ENCODE measurements at places on chromosomes 13 and 19.
A peak's percentile ranks its signal among the peaks of the same experiment; 100 is the strongest.

GRCh38 chr13:45362939-45363338 is 22.0 kb upstream of the TPT1 start:
- H3K36me3 ChIP-seq, result peaks cover 23% of the 10 kb centered on the region
- no peak overlapping the region for H3K27ac ChIP-seq
- H3K27me3 ChIP-seq, result no peaks in the 10 kb centered on the region
- H3K4me1 ChIP-seq, result peaks cover 46% of the 10 kb centered on the region

GRCh38 chr19:6540918-6541689 is 10.3 kb downstream of the TNFSF9 start:
- no peak overlapping the region for H3K4me3 ChIP-seq
- H3K4me1 ChIP-seq, result peaks cover 20% of the 10 kb centered on the region
- H3K27me3 ChIP-seq, result no peaks in the 10 kb centered on the region
- H3K36me3 ChIP-seq, result peaks cover 4% of the 10 kb centered on the region
- no peak for DNase-seq
- no peak overlapping the region for H3K27ac ChIP-seq

DNA sequence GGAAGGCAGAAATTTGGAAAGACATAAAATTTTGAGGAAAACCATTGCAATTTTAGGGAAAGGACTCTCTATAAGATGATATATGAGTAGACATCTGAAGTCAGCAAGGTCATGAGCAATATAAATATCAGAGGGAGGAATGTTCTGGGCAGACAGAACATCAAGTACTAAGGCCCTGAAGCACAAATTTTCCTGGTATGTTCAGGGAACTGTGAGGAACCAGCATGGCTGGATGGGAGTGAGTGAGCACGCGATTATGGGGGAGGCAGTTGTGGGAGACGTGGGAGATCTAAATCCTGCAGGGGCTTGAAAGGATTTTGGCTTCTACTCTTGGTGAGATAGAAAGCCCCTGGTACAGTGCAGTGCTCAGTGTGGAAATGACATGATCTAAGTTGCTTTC is 112.0 kb downstream of the TBC1D4 start:
- H3K27me3 ChIP-seq, result no peaks in the 10 kb centered on the region
- DNase-seq, result no peak
- no peak overlapping the region for H3K4me3 ChIP-seq
- H3K27ac ChIP-seq, result no peak overlapping the region

DNA sequence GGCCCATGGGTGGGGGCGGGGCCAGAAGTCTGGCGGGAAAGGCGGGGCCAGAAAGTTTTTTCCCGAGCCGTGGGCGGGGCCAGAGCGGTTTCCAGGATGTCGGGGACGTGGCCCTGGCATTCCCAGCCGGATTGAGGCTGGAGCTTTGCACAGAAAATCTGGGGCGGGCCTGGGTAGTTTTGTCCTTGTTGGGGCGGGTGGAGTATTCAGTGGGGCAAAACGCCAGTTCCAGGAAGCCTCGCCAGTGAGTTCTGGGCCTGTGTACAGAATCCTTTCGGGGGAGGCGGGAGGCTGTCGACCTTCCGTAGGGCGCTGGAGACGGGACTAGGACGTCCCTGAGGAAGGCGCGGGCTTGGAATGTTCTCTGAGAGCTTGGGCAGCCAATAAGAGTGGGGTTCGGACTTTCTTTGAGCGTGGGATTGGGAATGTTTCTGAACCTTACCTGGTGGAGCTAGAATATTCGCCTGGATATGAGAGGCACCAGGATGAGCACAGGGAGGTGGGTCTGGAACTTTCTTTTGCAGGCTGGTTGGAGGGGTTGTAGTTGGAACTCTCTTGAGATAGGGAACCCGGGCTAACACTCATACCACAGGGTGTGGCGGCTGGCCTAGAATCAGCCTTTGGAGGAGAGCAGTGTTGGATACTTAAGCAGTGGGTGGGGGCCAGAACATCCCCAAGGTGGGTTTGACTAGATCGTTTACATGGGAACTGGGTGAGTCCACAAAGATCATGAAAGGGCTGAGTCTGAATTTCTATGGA is 1.3 kb downstream of the CCDC9 start:
- H3K4me3 ChIP-seq, result peak overlapping the region; percentile 55
- DNase-seq, result peak; percentile 93
- H3K4me1 ChIP-seq, result peaks cover 21% of the 10 kb centered on the region
- peaks cover 45% of the 10 kb centered on the region for H3K36me3 ChIP-seq
- no peaks in the 10 kb centered on the region for H3K27me3 ChIP-seq
- H3K27ac ChIP-seq, result peak overlapping the region; percentile 97

GRCh38 chr13:111115965-111116521 is 933 bp downstream of the ARHGEF7 start:
- no peaks in the 10 kb centered on the region for H3K36me3 ChIP-seq
- no peak for DNase-seq
- peak overlapping the region; percentile 40 for H3K27ac ChIP-seq
- peaks cover 40% of the 10 kb centered on the region for H3K4me1 ChIP-seq

- H3K4me1 ChIP-seq, result peaks cover 18% of the 10 kb centered on the region
- no peak for DNase-seq
- no peaks in the 10 kb centered on the region for H3K36me3 ChIP-seq
- no peak overlapping the region for H3K4me3 ChIP-seq
These were observed 351.4 kb downstream of the KCNRG start for GRCh38 chr13:50366488-50367174.

DNA sequence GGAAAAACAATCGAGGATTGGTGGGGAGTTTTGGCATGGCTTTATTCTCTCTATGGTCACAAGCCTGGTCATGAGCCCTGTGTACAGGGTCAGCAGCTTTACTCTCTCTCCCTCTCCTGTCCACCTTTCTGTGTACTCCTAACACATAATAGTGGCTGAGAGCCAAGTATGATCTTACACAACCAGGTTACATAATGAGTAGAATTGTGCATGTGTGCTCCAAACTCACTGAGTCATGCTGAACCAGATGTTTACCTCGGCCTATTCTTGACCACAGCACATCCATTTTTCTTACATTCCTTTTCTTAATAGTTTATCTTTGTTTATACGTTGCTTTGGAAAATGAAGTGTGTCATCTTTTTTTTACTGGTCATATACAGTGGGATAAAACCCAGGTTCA is 53.1 kb downstream of the ZNF254 start:
- H3K36me3 ChIP-seq, result no peaks in the 10 kb centered on the region
- H3K27ac ChIP-seq, result no peak overlapping the region
- H3K4me3 ChIP-seq, result no peak overlapping the region
- no peaks in the 10 kb centered on the region for H3K27me3 ChIP-seq
- DNase-seq, result no peak

DNA sequence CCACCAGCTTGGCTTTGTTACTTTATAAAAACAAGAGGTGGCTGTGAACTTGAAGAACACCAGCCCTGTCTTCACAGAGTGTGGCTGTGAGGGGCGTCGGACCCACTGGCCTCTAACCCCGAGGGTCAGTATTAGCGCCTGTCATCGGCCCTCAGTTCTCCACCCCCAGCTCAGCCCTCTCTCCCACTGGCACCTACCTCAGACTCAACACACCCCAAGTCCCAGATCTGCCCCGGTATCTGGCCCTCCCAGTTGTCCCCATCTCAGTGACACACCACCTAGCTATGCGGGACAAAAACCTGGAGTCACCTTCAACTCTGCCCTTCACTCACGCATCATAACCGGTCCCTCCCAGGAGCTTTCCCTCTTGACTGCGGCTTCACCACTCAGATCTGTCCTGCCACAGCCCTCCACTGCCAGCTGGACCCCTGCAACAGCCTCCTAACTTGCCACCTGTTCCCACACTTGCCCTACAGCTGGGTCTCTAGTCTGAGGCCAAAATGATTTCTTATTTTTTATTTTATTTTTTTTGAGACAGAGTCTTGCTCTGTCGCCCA is 45.4 kb downstream of the PEPD start:
- no peaks in the 10 kb centered on the region for H3K36me3 ChIP-seq
- DNase-seq, result no peak
- no peaks in the 10 kb centered on the region for H3K4me1 ChIP-seq
- no peak overlapping the region for H3K27ac ChIP-seq
- no peak overlapping the region for H3K4me3 ChIP-seq
- H3K27me3 ChIP-seq, result no peaks in the 10 kb centered on the region

DNA sequence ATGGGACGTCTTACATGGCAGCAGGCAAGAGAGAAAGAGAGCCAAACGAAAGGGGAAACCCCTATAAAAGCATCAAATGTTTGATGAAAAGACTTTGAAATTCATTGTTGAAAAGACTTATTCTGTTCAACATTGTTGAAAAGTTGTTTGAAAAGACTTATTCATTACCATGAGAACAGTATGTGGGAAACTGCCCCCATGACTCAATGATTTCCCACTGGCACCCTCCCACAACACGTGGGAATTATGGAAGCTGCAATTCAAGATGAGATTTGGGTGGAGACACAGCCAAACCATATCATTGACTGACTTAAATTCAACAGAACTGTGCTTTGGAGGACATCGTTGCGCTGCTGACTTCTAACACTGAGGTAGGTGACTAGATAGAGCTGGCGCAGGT is 48.0 kb upstream of the RCBTB2 start:
- H3K4me1 ChIP-seq, result peaks cover 80% of the 10 kb centered on the region
- H3K27me3 ChIP-seq, result no peaks in the 10 kb centered on the region
- H3K27ac ChIP-seq, result peak overlapping the region; percentile 91

DNA sequence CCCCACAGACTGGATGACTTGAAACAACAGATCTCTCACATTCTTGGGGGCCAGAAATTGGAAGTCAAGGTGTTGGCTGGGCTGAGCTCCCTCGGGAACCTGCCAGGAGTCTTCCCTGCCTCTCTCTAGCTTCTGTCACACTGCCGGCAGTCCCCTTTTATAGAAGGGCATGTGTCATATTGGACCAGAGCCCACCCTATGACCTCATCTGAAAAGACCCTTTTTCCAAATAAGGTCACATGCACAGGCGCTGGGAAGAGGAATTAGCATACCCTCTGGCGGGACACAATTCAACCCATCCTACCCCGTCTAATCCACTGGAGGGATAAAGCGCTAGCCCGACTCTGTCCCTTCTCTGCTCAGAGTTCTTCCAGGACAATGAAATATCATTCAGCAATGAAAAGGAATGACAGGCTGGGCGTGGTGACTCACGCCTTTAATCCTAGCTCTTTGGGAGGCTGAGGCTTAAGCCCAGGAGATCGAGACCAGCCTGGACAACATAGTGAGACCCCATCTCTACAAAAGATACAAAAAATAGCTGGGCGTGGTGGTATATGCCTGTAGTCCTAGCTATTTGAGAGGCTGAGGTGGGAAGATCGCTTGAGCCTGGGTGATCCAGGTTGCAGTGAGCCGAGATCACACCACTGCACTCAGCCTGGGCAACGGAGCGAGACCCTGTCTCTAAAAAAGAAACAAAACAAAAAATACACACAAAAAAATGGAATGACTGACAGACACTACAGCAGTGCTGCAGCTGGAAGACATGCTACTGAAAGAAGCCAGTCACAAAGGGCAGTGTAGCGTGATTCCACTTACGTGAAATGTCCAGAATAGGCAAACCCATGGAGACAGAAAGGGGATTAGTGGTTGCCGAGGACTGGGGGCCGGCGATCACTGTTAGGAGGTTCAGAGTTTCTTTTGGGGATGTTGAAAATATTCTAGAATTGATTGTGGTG is 28.5 kb downstream of the MEIS3 start:
- no peaks in the 10 kb centered on the region for H3K36me3 ChIP-seq
- no peak for DNase-seq
- H3K4me3 ChIP-seq, result no peak overlapping the region
- H3K27me3 ChIP-seq, result no peaks in the 10 kb centered on the region
- H3K27ac ChIP-seq, result no peak overlapping the region

- H3K36me3 ChIP-seq, result no peaks in the 10 kb centered on the region
- no peak overlapping the region for H3K27ac ChIP-seq
- DNase-seq, result no peak
- no peak overlapping the region for H3K4me3 ChIP-seq
- H3K27me3 ChIP-seq, result no peaks in the 10 kb centered on the region
These were observed 507.4 kb upstream of the KLF12 start for GRCh38 chr13:74641586-74641985.

GRCh38 chr19:18233224-18233825 is 7.1 kb upstream of the PDE4C start:
- no peak overlapping the region for H3K27ac ChIP-seq
- H3K4me3 ChIP-seq, result no peak overlapping the region
- peaks cover 16% of the 10 kb centered on the region for H3K4me1 ChIP-seq
- H3K27me3 ChIP-seq, result no peaks in the 10 kb centered on the region
- no peak for DNase-seq
- H3K36me3 ChIP-seq, result no peaks in the 10 kb centered on the region

DNA sequence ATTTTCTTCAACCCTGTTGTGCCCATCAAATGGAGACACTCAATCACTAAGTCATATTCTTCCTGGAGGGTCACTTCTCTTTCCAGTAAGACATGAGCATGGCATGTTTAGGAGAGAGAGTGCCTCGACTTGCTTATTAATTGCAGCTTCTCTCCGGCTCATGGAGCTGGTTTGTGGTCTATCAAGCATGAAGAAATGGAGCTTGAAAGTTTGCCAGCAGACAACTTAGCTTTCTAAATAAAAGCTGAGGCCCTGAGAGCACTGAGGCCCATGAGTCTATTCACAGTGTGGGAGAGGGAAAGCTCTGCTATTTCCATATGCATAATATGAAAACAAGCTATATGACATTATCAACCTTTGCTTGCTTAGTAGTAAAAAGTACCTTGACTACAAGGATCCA is 378.5 kb downstream of the FGF9 start:
- DNase-seq, result no peak
- H3K4me3 ChIP-seq, result no peak overlapping the region
- H3K36me3 ChIP-seq, result no peaks in the 10 kb centered on the region
- H3K4me1 ChIP-seq, result peaks cover 9% of the 10 kb centered on the region

GRCh38 chr13:109790942-109791605 is 4.7 kb upstream of the IRS2 start:
- H3K27ac ChIP-seq, result no peak overlapping the region
- DNase-seq, result no peak
- H3K4me1 ChIP-seq, result peaks cover 5% of the 10 kb centered on the region
- H3K27me3 ChIP-seq, result no peaks in the 10 kb centered on the region
- no peak overlapping the region for H3K4me3 ChIP-seq
- H3K36me3 ChIP-seq, result no peaks in the 10 kb centered on the region

GRCh38 chr13:47184321-47184720 is 287.5 kb upstream of the HTR2A start:
- H3K4me1 ChIP-seq, result no peaks in the 10 kb centered on the region
- no peak overlapping the region for H3K4me3 ChIP-seq
- H3K27me3 ChIP-seq, result no peaks in the 10 kb centered on the region
- no peaks in the 10 kb centered on the region for H3K36me3 ChIP-seq
- DNase-seq, result no peak

- no peaks in the 10 kb centered on the region for H3K36me3 ChIP-seq
- DNase-seq, result no peak
These were observed 336.5 kb downstream of the FOXO1 start for GRCh38 chr13:40329781-40330485.

- H3K4me1 ChIP-seq, result peaks cover 68% of the 10 kb centered on the region
- H3K36me3 ChIP-seq, result peaks cover 51% of the 10 kb centered on the region
- DNase-seq, result no peak
- no peaks in the 10 kb centered on the region for H3K27me3 ChIP-seq
- H3K27ac ChIP-seq, result peak overlapping the region; percentile 93
These were observed 20.3 kb upstream of the EPHX3 start for GRCh38 chr19:15252398-15253018.

GRCh38 chr19:3725121-3725520 is 16.9 kb downstream of the TJP3 start:
- no peaks in the 10 kb centered on the region for H3K36me3 ChIP-seq
- peaks cover 4% of the 10 kb centered on the region for H3K27me3 ChIP-seq
- H3K4me3 ChIP-seq, result no peak overlapping the region

- DNase-seq, result no peak
- peaks cover 9% of the 10 kb centered on the region for H3K4me1 ChIP-seq
- no peaks in the 10 kb centered on the region for H3K36me3 ChIP-seq
- H3K4me3 ChIP-seq, result no peak overlapping the region
- H3K27me3 ChIP-seq, result peaks cover 82% of the 10 kb centered on the region
These were observed 3.6 kb upstream of the CEACAM3 start for GRCh38 chr19:41792513-41793413.

GRCh38 chr13:31887286-31887685 is 144.3 kb upstream of the FRY start:
- H3K4me1 ChIP-seq, result no peaks in the 10 kb centered on the region
- H3K27ac ChIP-seq, result peak overlapping the region; percentile 30

All from esophagus squamous epithelium (tissue), 5 donors.